ENCODE measurements at places on chromosomes 2 and 18. TPM values are rescaled to one million over a fixed set of nuclear protein-coding genes. Genes with fewer than 3 reads are reported as not detected.

The ATP9B gene
- 15.1 TPM for total RNA-seq

- DNase-seq: no peak
Observed at GRCh38 chr2:217412277-217412676, 552.4 kb upstream of the TNP1 start.

- DNase-seq: no peak
Observed at GRCh38 chr2:196783431-196784094, 15.9 kb downstream of the GTF3C3 start.

The KIDINS220 gene
- total RNA-seq: 21.0 TPM

- DNase-seq: peak; percentile 92
Observed at GRCh38 chr2:150485114-150485870, 2.2 kb downstream of the RND3 start.

- no peak for DNase-seq
Observed at GRCh38 chr2:230734247-230735175, 21.9 kb downstream of the CAB39 start.

- no peak for DNase-seq
Observed at GRCh38 chr18:69866212-69866611, 81.5 kb downstream of the CD226 start.

DNA sequence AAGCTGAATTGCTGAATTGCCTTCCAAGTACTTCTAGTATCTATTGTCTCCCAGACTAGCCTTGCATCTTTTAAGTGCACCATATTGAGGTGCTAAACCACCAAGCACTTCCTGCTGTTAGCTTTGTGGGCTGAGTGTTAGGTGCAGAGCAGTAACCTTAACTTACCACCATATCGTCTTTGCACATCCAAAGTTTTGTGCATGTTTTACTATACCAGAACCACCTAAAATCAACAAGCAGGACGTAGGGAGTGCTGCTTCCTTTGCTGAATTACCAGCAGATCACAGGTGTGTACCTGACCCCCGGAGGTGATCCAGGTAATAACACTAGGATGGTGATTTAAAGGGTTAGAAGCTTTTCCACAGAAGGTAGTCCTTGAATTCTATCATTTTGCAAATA, 359.9 kb upstream of the HNRNPA3 start:
- no peak for DNase-seq

The FBXO36 gene
- 1.2 TPM for total RNA-seq

- DNase-seq: no peak
Observed at GRCh38 chr18:24987303-24988252, 364.4 kb downstream of the ZNF521 start.

The MROH2A gene
- total RNA-seq: 2.3 TPM

GRCh38 chr2:208983486-208983885, 440.4 kb upstream of the MAP2 start:
- no peak for DNase-seq

GRCh38 chr2:188600536-188601210, 309.0 kb downstream of the GULP1 start:
- no peak for DNase-seq

DNA sequence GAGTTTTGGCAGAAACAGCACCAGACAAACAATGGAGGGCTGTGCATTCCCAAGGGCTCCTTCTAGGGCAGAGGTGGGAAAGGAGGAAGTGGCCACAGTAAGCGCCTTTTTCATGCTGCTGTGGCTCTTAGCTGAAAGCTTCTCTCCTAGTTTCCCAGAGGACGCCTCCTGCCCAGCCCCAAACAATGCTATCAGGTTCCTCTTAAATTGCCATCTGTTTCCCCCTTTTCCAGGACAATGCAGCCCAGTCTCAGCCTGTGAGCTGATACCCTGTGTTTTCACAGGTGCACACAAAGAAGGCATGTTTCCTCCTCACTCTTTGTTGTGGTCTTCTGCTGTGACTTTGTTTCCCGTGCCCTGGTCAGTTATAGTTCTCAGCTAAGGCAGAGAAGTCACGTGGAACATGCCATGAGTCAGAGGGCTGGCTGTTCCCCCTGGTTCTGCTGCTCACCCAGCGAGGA, 5.4 kb upstream of the FAM124B start:
- no peak for DNase-seq

DNA sequence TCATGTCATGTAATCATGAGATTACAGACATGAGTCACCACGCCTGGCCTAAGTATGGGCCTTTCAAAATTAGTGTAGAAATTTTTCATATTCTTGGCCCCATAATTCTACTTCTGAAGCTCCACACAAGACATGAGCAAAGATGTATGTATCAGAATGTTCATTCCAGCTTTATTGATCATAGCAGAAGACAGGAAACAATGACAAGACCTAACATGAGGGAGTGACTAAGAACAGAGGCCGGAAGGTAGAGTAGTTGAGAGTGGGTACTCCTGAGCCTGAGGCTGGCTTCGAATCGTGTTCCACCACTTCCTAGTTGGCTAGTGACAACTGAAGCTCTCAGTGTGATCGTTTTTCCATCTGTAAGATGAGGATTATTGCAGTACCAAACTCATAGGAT, 89.3 kb downstream of the ARMC9 start:
- DNase-seq: no peak

- DNase-seq: no peak
Observed at GRCh38 chr2:216739035-216739434, 43.7 kb upstream of the IGFBP5 start.

GRCh38 chr18:69387186-69387585, 13.5 kb upstream of the DOK6 start:
- no peak for DNase-seq

DNA sequence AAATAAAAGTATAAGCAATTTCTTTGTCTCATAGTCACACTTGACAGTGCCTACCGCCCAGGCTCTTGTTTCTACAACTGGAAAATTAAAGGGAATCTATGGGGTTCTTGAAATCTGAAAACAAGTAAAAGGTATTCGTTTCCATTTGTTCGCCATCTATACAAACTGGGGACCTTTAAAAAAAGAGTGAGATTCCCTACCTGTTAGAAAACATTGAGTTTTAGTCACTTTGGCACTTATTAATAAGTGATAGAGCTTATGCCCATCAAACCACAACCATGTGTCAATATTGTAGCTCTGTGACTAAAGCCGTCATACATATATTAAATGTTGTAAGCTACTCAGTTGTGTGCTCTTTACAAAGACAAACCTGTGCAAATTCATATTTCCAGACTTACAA, 13.2 kb downstream of the FN1 start:
- DNase-seq: no peak

GRCh38 chr2:176536439-176537133, 267.3 kb downstream of the MTX2 start:
- DNase-seq: no peak

DNA sequence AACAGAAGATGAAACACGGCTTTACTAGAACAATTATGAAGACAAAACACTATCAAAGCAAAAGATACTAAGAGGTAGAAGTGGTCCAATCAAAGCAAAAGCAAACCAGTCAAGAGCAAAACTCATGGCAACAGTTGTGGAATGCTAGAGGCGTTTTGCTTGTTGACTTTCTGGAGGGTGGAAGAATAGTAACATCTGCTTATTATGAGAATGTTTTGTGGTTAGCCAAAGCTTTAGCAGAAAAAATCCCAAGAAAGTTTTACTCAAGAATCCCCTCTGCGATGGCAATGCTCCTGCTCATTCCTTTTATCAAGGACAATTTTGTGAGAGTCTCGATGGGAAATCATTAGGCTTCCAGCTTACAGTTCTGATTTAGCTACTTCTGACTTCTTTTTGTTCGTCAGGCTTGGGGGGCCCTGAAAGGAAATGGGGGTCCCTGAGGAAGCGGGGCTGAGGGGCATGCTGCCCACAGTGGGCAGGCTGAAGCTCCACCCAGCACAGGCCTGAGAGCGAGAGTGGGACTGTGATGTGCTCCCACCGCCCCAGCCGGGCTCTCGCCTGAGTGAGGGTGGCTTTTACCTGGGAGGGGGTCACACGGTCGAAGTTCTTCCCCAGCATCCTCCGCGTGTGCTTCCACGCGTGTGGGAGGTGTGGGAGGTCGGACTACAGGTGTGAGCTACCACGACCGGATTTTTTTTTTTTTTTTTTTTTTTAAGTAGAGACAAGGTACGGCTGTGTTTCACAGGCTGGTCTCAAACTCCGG, 49.0 kb upstream of the MC4R start:
- DNase-seq: no peak

The NMUR1 gene
- total RNA-seq: 0.19 TPM

The USP14 gene
- 23.2 TPM for total RNA-seq

DNA sequence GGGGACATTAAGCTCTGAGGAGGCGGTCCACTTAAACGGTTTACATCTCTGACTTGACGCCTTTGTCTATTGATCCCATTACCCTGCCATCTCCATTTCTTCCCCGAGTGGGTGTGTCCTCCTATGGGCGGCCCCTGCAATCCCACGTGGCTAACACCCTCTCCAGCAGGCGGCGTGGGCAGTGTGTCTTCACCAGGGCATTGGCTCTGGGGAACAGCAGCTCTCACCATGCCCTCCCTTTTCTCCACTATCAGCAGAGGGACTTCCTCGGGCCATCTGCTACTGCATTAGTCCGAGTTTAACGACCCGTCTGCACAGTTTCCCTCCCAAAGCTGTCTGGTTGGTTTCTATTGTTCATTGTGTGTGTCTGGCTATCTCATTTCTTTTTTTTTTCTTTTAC, 511.9 kb upstream of the NRP2 start:
- DNase-seq: no peak

The MAP4K3 gene
- 24.8 TPM for total RNA-seq

- no peak for DNase-seq
Observed at GRCh38 chr2:184685999-184686841, 87.9 kb downstream of the ZNF804A start.

The PLGLB1 gene
- 177 TPM for total RNA-seq

The CCDC74A gene
- 0.51 TPM for total RNA-seq

The MYCN gene
- total RNA-seq: 0.35 TPM

DNA sequence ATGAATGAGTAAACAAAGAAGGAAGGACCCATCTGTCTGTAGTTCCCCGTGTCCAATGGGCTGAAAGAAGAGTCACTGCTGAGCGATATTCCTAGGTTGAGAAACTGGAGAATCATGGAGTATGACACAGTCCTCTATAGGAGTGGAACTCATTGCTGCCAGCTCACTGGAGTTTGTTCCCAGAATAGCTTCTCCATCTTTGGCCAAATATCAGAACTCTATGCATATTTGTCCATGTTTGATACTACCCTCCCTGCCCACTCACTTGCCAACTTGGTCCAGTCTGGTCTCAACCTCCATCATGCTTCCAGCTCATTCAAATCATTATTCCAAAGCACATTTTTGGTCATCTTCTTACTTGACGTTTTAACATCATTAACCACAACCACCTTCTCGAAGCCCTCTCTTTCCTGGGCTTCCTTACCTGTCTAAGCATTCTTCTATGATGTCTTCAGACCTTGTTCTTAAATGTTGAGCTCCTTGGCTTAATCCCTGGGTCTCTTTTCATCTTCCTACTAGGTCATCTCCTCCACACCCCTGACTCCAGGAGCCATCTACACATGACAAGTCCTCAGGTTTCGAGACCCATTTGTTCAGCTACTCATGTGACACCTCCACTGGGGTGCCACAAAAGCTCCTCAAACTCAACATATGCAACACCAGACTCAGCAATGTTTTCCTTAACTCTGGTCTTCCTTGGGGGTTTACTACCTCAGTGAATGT, 221.6 kb downstream of the MYCN start:
- DNase-seq: no peak

GRCh38 chr2:136211701-136212100, 93.8 kb upstream of the CXCR4 start:
- DNase-seq: no peak

- no peak for DNase-seq
Observed at GRCh38 chr2:46097714-46098480, 199.3 kb upstream of the EPAS1 start.

DNA sequence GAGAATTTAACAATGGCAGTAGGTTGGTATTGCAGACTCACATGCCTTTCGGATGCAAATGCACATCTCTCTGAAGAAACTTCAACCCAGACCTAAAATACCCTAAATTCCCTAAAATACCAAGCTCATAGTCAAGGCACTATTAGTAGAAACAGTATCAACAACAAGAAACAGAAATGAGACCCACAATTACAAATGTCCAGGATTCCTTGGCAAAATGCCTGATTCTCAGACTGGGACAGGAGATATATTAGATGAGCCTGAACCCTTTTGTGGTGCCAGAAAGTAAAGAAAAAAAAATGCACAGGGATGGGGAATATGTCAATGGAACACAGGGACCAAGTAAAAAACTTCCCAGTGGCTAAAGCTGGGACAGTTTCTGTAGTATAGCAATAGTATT, 77.2 kb downstream of the NAT8 start:
- DNase-seq: no peak

GRCh38 chr2:5057891-5058351, 634.3 kb upstream of the SOX11 start:
- DNase-seq: no peak

DNA sequence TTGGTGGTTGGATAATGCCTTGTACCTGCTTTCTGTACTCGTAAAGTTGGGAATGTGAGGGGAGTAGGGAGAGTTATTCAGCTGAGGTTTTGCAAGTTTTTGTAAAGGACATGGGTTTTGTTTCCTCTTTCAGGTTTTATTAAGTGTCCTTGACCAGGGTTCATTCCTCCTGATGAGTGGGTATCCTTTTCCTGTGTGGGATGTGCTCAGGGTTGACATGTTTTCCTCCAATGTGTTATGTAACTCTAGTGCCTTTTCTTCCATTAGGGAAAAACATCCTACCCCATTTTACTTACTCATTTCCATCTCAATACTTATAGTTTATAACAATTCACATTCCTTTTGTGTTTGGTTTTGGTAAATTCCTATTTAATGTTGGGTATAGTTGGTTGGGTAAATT, 48.4 kb downstream of the OTX1 start:
- DNase-seq: no peak

- DNase-seq: no peak
Observed at GRCh38 chr2:157986761-157987160, 110.6 kb upstream of the ACVR1 start.

DNA sequence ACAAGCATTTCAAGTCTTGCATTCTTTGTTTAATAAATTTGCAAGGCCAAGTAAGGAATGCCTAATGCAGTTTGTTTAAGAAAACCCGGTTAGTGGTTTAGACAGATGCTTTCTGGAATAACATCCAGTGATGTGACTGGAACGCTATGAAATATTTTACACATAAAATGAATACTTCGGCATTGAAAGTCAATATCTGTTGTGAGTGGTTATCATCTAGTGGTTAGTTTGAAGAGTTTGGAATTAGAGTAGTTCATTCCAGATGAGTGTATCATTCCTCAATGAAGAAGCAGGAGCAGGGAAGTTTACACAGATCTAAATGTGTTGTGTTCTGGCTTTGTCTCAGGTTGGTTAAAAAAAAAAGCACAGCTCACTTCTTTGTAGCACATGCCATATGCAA, 608.0 kb upstream of the PIK3C3 start:
- DNase-seq: no peak

The CCDC85A gene
- 0.11 TPM for total RNA-seq

DNA sequence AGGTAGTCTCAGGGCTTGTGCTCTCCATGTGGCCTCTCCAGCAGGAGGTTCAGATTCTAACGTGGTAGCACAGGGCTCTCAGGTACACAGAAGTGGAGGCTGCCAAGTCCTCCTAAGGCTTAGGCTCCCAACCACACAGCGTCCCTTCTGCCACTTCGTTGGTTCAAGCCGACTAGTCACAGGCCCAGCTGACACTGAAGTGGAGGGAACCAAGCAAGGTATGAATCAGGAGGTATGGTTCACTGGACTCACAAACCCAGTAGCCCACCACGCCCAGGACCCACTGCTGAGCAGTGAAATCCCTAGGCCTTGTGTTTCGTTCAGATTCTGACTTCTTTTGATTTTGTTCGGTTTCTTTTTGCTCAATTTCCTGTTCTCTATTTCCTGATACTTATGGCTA, 46.0 kb upstream of the SEC11C start:
- no peak for DNase-seq
